T-cell (primary cell): ENCODE measurements at places on chromosomes 2 and 18. TPM values are rescaled to one million over a fixed set of nuclear protein-coding genes. Genes with fewer than 3 reads are reported as not detected.

Gene SLC23A3
- total RNA-seq, result 0.54 TPM

Gene ASAP2
- total RNA-seq, result 0.23 TPM

DNA sequence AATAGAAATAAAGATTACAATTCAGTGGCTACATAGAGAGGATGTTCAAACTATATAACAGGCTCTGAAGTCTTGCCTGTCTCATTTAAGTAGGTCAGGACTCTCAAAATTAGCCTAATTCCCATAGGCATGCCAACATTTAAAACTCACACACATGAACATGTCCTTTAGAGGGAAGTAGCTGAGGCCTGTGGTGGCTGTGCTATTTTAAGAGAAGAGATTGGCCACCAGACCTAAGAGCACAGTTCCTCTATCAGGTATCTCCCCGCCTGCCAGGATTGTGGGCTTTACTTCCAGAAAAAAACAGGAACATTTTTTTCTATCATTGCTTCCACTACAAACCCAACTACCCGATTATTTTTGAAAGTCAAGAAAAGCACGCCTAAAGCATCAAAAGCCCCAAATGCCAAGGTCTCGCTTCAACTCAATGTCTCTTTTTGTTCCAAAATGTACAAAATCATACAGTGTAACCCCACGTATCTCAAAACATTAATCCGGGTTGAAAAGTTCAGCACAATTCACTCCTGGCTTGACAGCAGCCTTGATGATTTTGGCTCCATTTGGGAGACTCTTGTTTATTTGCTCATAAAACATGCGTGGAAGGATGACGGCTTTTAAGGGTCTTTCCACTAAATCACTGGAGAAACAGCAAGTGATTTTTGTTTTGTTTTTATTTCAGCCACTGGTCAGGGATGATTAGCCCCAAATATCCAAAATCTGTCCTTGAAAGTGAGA, 15.3 kb downstream of the FHL2 start:
- H3K27me3 ChIP-seq, result no peaks in the 10 kb centered on the region
- H3K4me1 ChIP-seq, result no peaks in the 10 kb centered on the region
- no peak overlapping the region for H3K27ac ChIP-seq
- H3K4me3 ChIP-seq, result no peak overlapping the region
- DNase-seq, result no peak

Gene PRSS56
- total RNA-seq, result not detected

Gene COL4A3
- total RNA-seq, result 0.38 TPM

- DNase-seq, result peak; percentile 50
- H3K27ac ChIP-seq, result peak overlapping the region; percentile 95
These were observed 676 bp downstream of the ACTR2 start for GRCh38 chr2:65228263-65228750.

DNA sequence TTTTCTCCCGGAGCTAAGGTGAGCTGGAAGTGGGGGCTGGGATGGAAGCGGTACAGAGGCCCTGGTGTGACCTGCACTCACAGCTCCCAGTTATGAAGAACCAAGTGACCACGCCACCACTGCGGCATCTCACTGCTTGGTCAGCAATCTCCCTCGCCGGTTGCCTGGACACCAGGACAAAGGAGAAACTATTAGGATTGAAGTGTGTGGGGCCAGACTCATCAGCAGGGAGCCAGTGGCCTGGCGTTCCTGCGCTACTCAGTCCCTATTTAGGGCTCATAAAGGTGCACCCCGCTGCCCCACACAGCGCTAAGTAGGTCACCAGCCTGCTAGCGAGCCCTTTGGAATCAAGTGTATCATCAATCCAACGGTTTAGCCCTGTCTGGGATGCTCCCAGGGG, 82.9 kb downstream of the ZCCHC2 start:
- H3K27ac ChIP-seq, result no peak overlapping the region
- H3K36me3 ChIP-seq, result no peaks in the 10 kb centered on the region
- DNase-seq, result no peak
- no peak overlapping the region for H3K4me3 ChIP-seq

- no peaks in the 10 kb centered on the region for H3K36me3 ChIP-seq
- no peaks in the 10 kb centered on the region for H3K4me1 ChIP-seq
- no peak for DNase-seq
- H3K4me3 ChIP-seq, result no peak overlapping the region
- H3K27ac ChIP-seq, result no peak overlapping the region
- H3K27me3 ChIP-seq, result no peaks in the 10 kb centered on the region
These were observed 297.6 kb downstream of the CDCA7 start for GRCh38 chr2:173652311-173652710.

GRCh38 chr2:237603049-237603717, 12.6 kb upstream of the RAB17 start:
- peak overlapping the region; percentile 83 for H3K27ac ChIP-seq
- no peak for DNase-seq
- peaks cover 3% of the 10 kb centered on the region for H3K27me3 ChIP-seq
- H3K4me3 ChIP-seq, result no peak overlapping the region
- H3K36me3 ChIP-seq, result no peaks in the 10 kb centered on the region
- H3K4me1 ChIP-seq, result peaks cover 28% of the 10 kb centered on the region

DNA sequence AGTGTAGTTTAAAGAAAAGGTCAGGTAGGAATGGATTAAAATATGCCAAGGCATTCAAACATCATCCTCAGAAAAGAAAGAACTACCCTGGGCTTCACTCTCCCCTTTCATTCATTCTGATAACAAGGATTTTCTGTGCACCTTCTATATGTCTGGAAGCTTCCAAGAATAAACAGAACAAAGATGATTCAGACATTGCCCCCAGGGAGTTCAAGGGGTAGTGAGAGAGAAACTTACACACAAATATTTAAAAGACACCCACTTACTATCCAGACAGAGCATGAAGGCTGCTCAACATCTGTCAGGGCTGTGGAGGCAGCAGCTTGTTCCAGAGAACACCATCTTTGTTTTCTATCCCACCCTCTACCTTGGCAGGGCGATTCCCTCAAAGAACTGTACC, 140.5 kb downstream of the ALK start:
- no peak overlapping the region for H3K27ac ChIP-seq
- no peak for DNase-seq
- H3K4me3 ChIP-seq, result no peak overlapping the region
- H3K4me1 ChIP-seq, result no peaks in the 10 kb centered on the region
- H3K27me3 ChIP-seq, result peaks cover 6% of the 10 kb centered on the region

Gene NPAS2
- total RNA-seq, result 4.4 TPM

Gene GNLY
- total RNA-seq, result 17.3 TPM

Gene POTEC
- not detected for total RNA-seq
